ENCODE measurements at places on chromosomes 7 and 10.
A peak's percentile ranks its signal among the peaks of the same experiment; 100 is the strongest.

- no peak for DNase-seq
Observed at GRCh38 chr7:72313906-72314305, 98.2 kb downstream of the CALN1 start.

- no peak for DNase-seq
Observed at GRCh38 chr10:128055061-128055868, 71.0 kb downstream of the MKI67 start.

- no peak for DNase-seq
Observed at GRCh38 chr7:66921396-66921917, 432 bp downstream of the TMEM248 start.

DNA sequence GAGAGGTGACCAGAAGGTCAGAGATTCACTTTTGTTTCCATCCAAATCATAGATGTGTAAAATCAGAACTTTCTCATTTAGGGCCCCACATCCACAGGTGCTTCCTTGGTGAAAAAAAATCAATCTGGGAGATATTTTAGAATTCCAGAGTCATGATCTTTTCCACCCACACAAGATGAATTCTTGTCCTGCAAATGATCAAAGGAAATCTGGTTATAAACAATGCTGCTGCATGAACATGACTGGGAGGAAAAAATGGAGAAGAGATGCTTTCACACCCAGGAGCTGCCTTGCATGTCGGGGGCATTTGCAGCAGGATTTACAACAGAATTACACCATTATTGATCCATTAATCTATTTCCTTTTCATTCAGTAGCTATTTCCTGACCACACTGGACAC is 106.5 kb upstream of the TMEM72 start:
- no peak for DNase-seq

DNA sequence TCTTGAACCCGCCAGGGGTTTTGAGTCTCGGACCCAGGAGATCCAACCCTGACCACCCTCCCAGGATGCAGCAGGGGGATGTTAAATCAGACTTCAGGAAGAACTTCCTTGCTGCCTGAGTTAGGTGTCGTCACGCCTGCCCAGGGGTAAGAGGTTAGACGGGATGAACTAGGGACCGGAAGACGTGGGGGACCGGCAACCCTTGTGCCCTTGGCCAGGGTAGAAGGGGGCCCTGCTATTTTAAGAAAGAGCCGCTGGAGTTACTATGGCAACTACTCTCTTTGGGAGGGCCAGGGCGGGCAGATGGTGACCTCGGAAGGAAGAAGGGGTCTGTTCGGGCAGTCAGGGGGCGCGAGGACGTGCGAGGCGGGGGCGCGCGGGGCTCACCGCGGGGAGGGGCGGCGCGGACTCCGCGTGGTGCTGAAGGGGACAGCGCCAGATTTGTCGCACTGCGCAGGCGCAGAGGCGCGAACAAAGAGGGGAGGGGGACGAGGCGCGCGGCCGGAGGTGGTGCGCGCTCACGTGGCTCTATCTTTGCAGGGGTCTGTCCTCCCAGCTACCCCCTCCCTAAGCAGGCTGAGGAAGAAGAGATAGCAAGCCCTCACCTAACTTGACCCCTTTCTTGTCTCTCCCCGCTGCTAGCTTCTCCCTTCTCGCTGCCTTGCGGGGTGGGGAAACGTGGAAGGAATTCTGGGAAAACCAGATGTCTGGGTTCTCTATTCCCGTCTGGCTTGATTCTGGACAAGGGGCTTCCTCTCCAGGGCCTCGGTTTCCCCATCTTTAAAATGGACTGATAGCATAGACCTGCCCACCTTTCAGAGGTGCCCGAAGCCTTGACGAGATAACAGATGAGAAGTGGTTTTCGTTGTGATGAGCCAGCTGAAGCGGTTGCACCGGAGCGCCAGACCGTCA is 940 bp upstream of the PSD start:
- peak; percentile 66 for DNase-seq

DNA sequence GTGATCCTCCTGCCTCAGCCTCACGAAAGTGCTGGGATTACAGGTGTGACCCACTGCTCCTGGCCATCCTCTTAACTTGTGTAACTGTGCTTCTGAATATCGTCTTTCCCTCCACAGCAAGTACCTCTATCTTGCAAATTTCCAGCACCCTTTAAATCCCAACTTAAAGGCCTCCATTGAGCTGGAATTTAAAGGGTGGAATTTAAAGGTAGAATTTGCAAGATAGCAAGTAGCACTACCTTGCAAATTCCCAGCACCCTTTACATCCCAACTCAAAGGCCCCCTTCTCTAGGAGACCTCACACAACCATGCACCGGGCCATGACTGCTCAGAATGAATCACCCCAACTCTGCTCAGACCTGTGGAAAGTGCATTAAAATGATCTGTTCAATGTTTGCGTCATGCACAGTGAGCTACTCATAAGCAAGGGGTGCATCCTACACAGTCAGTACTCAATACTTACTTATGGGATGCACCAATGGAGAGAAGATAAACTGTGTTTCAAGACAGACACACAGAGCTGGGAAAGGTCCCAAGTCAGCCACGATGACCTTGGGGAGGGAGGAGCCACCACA is 17.8 kb upstream of the SDK1 start:
- no peak for DNase-seq

DNA sequence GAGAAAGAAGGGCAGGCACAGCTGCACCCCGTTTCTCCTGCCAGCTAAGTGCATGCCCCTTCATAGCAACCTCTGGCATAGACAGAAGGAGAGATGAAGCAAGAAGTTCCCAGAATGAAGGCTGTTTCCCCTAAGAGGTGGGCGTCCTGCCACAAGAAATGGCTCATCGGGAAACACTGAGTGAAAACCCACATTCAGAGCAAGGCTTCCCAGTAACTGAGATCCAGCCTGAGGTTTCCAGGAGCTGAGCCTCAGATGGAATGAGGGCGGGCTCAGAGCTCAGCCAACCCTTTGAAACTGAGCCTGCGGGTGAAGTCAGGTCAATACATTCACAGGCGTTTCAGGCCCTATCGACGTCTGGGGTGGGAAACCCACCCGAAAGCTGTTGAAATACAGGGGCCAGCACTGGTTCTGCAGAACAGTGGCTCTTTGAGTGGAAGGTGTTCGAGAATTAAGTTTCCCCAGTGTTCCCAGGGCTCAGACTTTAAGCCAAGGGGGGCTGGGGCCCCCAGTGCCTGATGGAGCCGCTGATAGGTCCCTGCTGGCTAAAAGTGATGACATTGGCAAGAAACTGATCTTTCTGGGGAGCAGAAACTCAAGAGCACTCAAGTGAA is 510.2 kb downstream of the RPS24 start:
- no peak for DNase-seq

DNA sequence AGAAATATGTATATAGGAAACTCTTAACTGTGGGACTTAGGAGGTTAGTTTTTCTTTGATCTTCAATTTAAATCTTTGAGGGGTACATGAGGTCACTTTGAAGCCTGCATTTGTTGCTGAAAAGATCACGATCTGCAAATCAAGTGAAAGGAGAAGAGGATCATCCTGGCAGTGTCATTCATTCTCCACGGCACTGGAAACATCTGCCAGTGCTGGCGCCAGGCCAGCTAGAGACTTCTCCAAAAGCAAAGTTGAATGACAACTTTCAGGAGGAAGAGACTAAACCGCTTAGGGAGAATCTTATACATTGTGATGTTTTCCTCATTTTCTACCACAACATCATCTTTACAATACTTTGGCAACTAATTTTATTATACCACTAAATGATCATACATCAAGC is 42.5 kb downstream of the MRC1 start:
- DNase-seq: no peak

- no peak for DNase-seq
Observed at GRCh38 chr7:1672851-1673486, 2.9 kb downstream of the ELFN1 start.

GRCh38 chr7:16299853-16300252 is 121.5 kb downstream of the CRPPA start:
- DNase-seq: no peak

GRCh38 chr10:102629661-102630614 is 14.3 kb upstream of the TRIM8 start:
- DNase-seq: no peak

DNA sequence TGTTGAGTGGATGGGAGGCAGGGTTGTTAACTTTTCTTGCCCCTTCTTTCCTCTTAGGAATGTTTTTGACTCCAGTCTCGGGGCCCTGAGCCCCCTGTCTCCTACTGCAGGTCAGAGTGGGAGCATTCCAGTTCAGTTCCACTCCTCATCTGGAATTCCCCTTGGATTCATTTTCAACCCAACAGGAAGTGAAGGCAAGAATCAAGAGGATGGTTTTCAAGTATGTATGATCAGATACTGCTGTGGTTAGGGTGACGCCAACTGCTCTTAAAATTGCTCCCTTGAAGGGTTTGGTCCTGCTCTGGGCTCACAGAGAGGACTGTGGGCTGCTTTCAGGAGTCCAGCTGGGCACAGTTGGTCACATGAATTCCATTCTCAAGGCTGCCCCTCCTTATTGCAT is 22.0 kb downstream of the VWA2 start:
- no peak for DNase-seq

DNA sequence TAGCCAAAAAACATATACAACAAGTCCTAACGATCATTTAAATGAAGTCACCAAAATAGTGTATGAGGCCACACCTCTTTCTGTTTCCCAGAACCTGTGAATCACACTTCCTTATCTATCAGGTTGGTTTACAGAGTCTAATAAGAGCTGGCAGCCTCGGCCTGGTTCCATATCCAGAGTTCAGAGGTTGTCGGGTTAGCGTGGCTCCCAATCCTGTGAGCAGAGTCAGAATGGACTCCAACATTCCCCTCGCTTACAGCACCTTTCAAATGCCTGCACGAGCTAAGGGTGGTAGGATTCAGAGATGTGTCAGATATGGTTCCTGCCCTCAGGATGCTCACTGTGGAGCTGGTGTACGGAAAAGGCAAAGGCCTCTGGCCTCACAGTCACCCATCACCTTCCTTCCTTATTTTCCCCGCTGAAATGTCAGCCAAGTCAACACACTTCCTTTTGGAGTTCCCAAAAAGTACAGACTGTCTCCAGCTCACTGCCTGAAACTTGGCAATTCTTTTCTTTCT is 6.0 kb downstream of the IL15RA start:
- DNase-seq: no peak
